ENCODE measurements at places on chromosomes 12 and 14.

DNA sequence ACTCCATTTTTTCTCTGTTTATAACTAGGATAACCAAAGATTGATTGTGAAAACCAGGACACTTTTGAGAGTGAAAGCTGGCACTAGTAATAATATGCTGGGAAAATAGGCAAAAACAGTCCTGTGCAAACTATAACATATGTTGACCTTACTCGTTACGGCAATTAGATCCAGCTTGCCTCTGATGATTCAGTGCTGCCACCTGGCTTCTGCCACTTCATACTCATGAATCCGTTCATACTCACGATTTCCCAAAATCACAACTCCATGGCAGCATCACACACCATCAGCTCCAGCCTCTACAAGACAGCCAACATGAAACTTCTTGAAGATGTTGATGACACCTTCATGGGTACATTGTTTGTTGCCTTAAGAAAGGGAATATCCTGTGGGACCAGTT lies 49.1 kb upstream of the CAND1 start:
- no peak for DNase-seq

DNA sequence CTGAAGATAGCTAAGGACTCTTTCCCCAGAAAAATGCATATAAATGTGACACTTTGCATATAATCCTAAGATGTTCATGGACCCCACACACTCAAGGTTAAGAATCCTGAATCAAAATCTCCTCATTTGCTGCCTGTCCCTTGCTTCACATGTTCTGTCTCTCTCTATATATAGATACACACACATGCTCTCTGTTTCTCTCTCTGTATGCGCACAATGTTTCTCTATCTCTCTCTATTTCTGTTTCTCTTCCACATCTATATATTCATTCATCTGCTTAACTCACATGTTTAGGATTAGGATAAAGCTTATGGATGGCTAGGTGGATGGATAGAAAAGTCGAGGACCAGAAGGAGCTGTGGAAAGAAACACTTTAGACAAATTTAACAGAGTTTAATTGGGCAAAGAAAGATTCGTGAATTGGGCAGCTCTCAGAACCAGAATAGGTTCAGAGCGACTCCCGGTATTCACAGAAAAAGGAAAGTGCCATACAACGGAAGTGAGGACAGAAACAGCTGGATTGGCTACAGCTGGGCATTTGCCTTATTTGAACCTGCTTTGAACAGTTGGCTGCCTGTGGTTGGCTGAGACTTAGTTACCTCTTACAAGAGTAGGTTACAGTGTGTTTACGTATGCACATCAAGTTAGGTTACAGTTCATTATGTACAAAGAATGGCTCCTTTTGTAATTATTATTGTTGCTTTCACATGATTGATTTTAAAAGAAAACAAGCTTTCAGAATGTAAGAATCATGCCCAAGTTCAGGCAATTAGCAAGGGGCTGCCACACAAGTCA lies 57.6 kb downstream of the EMP1 start:
- no peak for DNase-seq

DNA sequence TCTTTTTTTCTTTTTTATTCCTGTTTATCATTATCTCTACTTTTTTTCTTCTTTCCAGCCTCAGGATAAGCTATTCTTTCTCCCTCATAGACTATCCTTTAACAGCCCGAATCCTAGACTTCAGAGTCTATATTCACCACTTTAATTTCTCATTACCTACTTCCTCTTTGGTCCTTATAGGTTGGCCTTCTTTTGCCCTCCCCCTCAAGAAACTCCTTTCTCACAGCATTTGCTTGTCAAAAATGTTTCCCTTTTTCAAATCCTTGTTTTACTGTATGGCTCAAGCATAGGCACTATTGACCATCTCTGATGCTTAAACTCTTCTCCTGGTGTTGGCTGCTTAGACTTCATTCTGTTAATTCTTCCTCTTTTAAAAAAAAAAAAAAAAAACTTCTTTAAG lies 52.5 kb downstream of the KIAA0586 start:
- no peak for DNase-seq

GRCh38 chr12:76144245-76144549 lies 59.7 kb upstream of the NAP1L1 start:
- DNase-seq, result peak; percentile 19

- no peak for DNase-seq
These were observed 81.4 kb upstream of the ARID2 start for GRCh38 chr12:45648070-45648469.

GRCh38 chr14:21092273-21093011 lies 6.0 kb downstream of the ZNF219 start:
- DNase-seq, result peak; percentile 95

All from stimulated activated CD4-positive, alpha-beta T cell treated with anti-CD3 and anti-CD28 coated beads, Interleukin-4, amount 100 ng/mL, for 1 hour (primary cell).